LHCN-M2 (cell line): ENCODE measurements at places on chromosomes 12 and 14.

- no peak for DNase-seq
Measured at GRCh38 chr12:113359133-113359938, 949 bp downstream of the PLBD2 start.

DNA sequence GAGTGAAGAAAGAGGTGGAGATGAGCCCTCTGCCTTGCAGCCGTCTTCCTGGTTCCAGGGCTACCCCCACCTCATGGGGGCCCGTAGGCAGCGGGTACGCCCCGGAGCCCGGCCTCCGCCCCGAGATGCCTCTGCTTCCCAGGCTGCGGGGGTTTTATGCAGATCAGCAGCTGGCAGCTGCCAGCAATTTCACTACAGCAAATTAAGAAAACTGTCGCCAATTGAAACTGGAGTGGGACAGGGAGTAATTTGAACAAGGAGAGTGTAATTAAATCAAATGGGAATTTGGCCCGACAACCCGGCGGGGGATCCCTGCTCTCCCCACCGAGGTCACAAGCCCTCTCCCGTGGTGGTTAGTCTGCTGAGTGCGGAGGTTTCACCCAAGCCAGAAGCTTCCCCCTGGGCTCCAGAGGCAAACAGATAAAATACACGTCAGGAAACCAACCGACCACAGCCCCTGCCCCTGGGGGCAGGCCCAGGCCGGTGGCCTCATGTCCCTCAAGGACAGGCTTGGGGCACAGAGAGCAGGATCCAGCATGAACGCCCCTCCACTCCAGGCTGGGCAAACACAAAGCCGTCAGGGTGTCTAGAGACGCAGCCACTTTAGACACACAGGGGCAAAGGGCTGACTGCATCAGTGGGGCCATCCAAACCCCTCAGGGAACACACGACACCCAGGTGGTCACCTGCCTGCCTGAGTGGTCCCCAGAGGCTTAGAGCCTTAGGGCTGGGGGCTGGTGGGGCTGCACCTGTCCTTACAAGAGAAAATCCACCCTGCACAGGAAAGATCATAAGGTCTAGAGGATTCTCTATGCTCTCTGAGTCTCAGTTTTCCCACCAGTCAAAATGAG is 53.8 kb downstream of the TESC start:
- no peak for DNase-seq

DNA sequence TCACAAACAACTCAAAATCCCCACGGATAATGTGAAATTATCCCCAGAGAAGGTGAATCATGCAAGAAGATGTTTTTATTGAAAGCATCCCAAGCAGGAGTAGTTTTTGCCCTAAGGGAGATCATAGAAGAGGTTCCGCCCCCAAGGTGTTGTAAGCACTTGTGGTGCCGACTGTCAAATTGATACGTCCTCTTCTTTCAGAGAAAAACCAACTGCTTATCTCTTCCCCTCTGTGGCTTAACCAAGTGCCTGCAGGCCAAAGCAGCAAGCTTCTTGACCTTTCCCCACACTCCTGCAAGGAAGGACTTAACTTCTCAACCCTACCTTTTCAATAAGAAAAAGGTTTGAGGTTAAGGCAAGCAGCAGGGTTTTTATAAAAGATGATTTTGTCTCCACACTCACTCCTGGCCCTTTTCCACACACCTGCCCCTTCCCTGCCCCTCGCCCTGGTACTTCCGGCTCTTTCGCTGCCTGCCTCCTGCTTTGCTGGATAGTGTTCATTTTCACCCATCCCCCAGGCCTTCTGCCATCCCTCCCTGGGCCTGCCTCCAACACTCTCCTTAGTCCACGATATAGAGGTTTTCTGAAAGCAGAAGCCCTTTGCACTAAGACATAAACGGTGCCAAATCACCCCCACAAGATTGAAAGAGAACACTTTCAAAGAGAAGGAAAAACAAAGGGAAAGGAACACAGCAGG is 114.5 kb downstream of the EGLN3 start:
- DNase-seq, result no peak

GRCh38 chr14:102606296-102606695 is 13.8 kb downstream of the RCOR1 start:
- no peak for DNase-seq

- DNase-seq, result no peak
Measured at GRCh38 chr14:51210594-51210993, 29.5 kb upstream of the TMX1 start.
